ENCODE measurements at places on chromosomes 4 and X.
A peak's percentile ranks its signal among the peaks of the same experiment; 100 is the strongest.

DNA sequence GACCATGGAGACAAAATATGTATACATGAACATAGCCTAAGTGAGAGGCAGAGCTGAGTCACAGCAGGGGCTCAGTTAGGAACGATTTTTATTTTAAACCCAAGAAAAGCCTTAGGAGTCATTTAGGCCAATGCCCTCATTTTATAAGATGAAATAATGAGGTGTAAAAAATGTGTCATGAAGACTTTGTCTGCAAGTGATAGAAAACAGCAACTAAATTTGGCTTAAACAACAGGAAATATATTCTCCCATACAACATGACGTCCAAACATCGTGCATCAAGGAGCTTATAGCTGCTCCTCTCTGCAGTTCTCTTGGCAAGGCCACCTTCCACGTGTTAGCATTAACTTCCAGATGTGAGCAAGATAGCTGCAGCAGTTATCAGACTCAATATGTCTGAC lies 16.8 kb downstream of the SCFD2 start:
- DNase-seq: no peak

DNA sequence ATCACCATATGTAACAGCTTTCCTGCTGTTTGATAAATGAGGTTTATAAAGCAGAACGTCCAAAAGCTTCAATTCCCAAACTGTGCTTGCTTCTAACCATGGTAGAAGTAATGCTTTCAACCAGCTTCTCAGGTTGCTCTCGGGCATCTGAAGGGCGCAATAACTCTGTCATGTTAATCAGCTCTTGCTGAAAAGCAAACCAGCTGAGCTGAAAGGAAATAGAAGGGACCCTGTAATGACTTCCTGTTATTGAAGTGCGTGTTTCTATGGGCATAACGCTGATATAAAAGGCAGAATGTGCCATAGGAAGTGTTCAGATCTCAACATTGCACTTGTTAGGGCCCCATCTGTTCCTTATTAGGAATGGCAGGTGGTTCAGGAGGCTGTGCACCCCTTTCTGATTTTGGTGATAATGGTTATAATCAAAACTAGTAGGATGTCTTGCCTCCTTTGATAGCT lies 21.2 kb downstream of the HERC3 start:
- peak; percentile 16 for DNase-seq

DNA sequence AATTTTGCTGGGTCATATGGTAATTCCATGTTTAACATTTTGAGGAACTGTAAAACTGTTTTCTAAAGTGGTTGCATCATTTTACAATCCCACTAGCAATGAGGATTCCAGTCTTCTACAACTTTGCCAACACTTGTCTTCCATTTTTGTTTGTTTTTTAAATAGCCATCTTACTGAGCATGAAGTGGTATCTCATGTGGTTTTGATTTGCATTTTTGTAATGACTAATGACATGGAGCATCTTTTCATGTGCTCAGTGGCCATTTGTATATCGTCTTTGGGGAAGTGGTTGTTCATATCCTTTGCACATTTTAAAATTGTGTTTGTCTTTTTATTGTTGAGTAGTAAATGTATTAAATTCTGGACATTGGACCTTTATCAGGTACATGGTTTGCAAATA lies 94.7 kb downstream of the TMEM131L start:
- DNase-seq: no peak

DNA sequence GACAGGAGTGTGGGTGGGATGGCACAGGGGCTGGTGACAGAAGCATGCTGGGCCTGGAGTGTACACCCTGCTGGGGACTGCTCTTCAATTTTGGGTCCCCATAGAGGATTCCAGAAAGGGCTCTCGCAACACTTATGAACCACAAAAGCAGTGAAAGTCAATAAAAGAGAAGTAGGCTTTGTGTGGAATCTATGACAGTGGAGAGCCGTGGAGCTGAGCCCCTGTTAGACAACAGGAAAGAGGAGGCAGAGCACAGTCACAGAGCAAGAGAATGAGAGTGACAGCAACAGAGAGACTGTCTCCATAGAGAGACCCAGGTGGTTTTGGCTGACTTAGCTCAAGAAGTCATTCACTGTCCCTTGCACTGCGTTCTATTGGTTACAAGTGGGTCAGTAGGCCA lies 135.1 kb upstream of the ATP6AP2 start:
- no peak for DNase-seq

GRCh38 chrX:78693012-78693411 lies 33.9 kb upstream of the RTL3 start:
- DNase-seq: no peak

GRCh38 chrX:41686788-41687187 lies 2.0 kb upstream of the GPR34 start:
- no peak for DNase-seq

GRCh38 chr4:177374966-177375365 lies 65.3 kb downstream of the NEIL3 start:
- DNase-seq: no peak

- DNase-seq: no peak
These were observed 22.5 kb downstream of the PTTG2 start for GRCh38 chr4:37982736-37983135.

DNA sequence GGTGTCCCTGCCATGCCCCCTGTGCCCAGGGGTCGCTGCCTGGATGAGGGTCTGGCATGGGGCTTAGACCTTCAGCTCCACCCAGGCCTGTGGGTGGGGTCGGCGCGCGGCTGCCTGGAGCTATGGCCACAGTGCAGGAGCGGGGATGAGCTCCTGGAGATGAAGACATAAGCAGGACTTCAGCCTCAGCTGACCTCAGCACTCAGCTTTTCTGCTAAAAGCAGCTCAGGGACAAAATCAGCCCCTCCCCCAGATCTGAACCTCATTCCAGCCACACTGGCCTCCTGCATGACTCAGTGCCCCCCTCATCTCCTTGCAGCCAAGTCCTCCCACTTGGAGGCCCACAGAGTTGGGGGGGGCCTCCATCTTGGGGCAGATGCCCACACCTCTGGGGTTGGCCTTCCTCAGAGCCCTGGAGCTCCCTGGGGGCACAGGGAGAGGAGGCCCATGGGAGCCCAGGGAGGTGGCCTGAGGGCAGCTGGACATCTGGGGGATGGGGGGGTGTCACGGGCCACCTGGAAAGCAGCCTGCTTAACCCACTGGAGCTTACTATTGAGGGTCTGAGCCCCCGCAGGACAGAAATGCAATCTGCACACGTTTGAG lies 19.4 kb upstream of the CPLX1 start:
- no peak for DNase-seq

- DNase-seq: no peak
These were observed 493.9 kb downstream of the CCSER1 start for GRCh38 chr4:90621080-90621479.

- DNase-seq: no peak
These were observed 17.4 kb upstream of the XPNPEP2 start for GRCh38 chrX:129721414-129721813.

DNA sequence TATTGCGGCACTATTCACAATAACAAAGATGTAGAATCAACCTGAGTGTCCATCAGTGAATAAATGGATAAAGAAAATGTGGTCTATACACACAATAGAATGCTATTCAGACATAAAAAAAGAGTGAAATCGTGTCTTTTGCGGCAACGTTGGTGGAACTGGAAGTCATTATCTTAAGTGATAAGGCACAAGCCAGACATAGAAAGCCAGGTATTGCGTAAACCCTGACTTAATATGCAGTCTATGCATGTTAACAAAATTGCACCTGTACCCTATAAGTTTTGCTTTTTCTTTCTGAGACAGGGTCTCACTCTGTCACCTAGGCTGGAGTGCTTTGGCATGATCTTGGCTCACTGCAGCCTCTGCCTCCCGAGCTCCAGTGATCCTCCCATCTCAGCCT lies 28.6 kb downstream of the KIAA0232 start:
- DNase-seq: no peak

DNA sequence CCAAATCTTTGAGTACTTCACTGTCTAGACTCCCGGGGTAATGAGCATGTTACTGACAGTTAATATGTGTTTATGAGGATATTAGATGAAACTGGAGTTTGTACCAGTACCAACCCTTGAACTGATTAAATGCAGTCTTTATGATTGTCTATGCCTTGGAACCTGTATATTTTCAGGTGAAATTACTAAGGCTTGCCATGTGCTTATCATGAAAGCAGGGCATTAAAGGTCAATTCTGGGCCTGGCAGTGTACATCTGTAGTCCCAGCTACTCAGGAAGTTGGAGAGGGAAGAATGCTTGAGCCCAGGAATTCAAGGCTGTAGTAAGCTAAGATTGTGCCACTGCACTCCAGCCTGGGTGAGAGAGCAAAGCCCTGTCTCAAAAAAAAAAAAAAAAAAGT lies 27.6 kb downstream of the PHEX start:
- no peak for DNase-seq

- DNase-seq: no peak
These were observed 4.2 kb upstream of the NYX start for GRCh38 chrX:41442824-41443550.

DNA sequence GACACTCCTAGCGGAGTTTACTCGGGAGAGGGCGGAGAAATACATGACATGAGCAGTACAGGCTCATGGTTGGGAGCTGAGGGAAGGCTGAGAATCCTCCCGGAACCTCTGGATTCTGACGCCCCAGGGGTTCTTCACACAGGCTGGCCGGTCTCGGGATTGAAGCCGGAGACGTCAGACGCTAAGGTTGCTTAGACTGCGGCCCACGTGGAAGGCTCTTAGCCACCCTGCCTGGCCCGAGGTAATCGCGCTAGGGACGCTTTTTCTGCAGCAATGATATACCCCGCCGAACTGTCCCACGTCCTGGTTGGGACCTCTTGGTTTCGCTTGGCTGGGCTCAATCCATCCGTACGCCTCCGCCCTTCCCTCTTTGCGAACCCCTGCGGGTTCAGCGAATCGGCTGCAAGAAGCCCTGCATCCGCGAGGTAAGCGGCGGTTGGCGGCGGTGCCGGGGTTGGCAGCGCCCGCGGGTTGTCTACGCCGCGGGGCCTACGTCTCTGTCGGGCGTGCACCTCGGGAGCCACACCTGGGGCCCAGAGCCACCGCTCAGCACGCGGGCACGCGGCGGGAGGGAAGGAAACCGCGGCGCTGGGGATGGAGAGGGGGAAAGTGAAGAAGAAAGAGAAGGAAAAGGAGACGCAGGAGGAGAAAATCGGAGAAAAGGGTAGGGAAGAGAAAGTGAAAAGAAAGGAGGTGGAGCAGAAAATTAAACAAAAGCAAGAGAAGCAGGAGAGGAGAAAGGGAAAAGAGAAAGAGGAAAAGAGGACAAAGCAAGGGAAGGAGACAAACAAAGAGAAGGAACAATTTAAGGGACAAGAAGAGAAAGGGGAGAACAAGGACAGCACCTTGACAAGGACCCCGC lies at the start of gene ARL9:
TSS of gene ARL9 (plus strand) at position 523 of the 862 bp plus-strand sequence. CDS start at position 595, 72 bp downstream.
- DNase-seq: peak; percentile 69

DNA sequence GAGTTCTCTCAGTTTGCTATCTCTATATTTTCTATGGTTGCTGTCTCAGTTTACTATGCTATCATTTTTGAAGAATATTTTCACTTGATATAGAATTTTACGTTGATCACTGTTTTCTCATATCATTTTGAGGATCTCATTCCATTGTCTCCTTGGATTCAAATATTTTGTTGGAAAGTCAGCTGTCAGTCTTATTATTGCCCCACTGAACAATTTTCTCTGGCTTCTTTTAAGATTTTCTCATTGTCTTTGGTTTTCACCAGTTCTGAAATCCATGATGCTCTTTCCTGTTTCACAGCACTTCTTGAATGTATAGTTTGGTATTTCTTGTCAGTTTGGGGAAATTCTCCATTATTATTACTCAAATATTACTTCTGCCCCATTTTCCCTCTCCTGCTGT lies 81.1 kb downstream of the ENPP6 start:
- DNase-seq: no peak

- no peak for DNase-seq
These were observed 9.0 kb upstream of the HNRNPD start for GRCh38 chr4:82382751-82383150.

DNA sequence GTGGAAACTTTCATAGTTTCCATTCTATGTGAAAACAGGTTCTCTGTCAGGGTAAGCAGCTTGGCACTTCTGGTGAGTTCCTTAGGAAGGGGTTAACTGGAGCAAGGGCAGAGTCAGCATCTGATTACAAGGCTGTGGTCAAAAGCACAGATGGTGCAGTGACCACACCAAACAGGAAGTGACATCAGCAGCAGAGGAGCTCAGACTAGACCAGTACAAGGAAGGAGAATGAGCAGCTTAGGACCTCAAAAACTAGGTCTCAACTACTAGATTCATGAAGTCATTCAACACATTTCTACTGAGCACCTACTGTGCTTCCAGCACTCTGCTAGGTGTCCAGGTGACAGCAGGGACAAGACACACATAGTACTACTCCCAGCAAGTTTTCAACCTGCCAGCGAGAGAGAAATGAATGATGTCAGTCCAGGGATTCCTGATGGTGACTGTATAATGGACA lies 130.2 kb downstream of the AMELX start:
- DNase-seq: no peak

- no peak for DNase-seq
These were observed 145.1 kb downstream of the STPG2 start for GRCh38 chr4:97998203-97998602.

GRCh38 chr4:68433582-68433981 lies 13.7 kb upstream of the TMPRSS11E start:
- no peak for DNase-seq

- DNase-seq: no peak
These were observed 44.7 kb downstream of the EVC start for GRCh38 chr4:5755679-5756078.

DNA sequence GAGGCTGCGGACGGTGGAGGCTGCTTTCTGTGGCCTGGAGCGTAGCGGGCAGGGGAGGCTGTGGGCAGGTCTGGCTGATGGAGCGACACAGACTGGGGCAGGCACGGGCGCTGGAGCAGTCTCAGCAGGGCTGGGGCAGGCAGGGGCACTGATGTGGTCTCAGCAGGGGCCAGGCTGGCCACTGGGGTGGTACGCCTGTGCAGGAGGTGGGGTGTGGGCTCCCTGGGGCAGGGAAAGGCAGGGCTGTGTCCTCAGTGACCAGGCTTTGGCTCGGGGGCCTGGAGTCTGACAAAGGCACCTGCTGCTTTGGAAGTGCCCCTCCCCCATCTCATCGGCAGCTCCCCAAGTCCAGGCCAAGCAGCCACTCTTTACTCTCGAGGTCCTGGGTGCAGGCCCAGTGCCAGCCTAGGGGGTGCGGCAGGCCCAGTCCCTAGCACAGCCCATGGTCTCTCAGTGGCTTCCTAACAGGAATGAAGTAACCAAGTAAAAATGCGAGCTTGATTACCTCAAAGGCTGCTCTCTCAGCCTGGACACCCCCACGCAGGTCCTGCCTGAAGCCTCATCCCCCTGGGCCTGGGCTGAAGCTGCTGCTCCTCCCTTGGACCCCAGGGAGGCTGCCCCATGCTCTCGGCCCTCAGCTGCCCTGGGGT lies 55.5 kb downstream of the ADRA2C start:
- DNase-seq: no peak

GRCh38 chr4:163755013-163755412 lies 260.5 kb downstream of the TMA16 start:
- no peak for DNase-seq

GRCh38 chr4:165663411-165663810 lies 209.6 kb upstream of the TLL1 start:
- DNase-seq: no peak

All from stimulated activated naive CD8-positive, alpha-beta T cell treated with anti-CD3 and anti-CD28 coated beads, Interleukin-15, Interleukin-2, amounts not matched to agents 100 U/mL and 50 U/mL, for 24 hours (primary cell).